ENCODE measurements at places on chromosomes 11 and 22.

GRCh38 chr11:57675176-57675941 lies 7.4 kb downstream of the ZDHHC5 start:
- DNase-seq, result no peak

GRCh38 chr11:34836958-34837856 lies 79.0 kb downstream of the APIP start:
- no peak for DNase-seq

DNA sequence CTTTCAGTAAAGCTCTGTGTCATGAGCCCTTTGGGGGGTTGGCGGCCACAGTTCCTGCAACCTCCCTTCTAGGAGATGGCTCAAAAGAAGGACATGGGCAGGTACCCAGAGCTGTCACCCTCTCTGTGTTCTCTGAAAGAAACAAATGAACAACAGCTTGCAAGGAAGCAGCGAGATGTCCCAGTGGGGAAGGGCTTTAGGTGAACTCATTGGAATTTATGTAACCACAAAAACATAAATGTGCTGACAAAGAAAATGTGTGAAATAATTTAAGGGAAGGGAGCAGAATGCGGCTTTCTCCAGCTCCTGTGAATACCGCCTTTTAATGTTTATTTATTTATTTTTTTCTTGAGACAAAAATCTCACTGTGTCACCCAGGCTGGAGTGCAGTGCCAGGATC lies 3.3 kb downstream of the PARVG start:
- no peak for DNase-seq

DNA sequence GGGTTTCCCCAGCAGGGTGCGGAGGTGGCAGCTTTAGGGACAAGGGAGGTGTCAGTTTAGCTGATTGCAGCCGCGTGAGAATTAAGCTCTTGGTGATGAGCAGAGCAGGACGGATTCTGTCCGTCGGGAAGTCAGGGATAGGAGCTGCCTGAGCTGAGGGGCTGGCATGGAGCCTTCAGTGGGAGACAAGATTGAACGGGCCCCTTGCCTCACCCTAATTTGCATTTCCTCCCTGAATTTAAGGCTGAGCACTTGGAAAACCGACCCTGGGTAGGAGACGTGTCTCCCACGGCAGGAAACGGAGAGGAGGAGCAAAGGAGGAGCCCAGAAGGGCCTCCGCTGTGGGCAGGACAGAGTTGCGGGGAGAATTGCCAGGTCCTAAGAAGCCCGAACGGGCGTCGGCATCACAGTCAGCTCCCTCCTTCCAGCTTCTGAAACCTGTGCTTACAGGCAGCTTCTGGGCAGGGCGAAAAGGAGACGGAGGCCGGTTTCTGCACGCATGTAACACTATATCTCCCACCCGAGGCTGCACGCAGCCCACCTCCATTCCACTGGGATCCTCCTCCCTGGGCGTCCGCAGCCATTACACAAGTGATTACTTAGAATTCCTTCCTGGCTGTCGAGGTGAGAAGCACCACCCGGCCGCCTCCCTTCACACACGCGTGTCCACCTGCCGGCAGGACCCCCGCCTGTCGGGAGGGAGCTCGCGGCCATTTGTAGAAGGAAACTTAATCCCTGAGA lies 345.8 kb downstream of the BRD1 start:
- no peak for DNase-seq

GRCh38 chr11:26937386-26937785 lies 56.5 kb upstream of the FIBIN start:
- no peak for DNase-seq

DNA sequence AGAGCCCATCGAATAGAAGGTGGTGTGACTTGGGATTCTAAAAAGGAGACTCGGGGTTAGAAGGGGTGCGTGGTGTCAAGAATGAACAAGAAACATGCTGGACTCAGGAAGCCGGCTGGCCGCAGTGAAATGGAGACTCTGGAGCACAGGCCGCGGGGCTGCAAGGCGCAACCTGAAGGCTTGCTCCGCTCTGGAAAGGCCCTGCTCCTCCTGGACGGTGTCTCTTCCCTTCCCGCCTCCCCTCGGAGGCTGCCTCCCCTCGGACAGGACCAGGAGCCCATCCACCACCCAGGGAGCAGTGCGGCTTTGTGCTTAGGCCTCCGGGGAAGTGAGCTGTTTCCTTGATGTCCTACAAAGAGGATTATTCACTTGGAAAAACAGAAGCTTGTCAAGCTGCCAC lies 170.1 kb downstream of the OPCML start:
- no peak for DNase-seq

DNA sequence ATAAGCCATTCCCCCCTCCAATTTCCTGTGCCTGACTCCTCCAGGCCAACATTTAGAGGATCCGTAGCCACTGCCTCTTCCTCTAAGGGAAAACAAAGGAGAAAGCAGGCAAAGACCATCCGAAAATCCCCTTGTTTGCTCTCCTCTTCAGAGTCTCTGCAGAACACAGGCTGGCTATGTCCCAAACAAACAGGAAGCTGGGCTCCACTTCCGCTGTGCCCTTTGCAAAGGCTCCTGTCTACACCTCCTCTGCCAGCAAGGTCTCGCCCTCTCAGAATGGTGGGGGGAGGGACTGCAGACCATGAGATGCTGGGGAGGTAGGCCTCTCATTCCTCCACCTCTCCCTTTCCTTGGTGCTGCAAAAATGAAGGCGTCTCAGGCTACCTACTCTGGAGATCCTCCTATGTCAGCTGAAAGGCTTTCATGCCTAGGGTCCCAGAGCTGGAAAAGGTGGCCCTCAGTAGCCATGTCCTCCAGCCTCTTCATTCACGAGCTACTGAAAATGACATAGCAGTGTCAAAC lies 596.2 kb downstream of the BUD13 start:
- no peak for DNase-seq

- no peak for DNase-seq
These were observed 27.1 kb downstream of the SDHD start for GRCh38 chr11:112113539-112114457.

DNA sequence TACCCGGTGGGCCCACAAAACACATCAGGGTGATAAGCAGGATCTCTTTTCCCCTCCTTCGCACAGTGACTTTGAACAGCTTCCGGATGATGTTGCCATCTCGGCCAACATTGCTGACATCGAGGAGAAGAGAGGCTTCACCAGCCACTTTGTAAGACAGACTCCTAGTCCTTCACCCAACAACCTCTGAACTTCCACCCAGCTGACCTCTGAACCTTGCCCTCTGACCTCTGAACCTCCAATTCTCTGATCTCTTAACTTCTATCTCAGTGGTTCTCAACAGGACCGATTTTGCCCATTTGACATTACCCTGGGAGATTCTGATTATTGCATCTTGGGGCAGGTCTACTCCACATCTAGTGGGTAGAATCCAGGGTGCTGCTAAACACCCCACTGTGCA lies 3.2 kb downstream of the NCF4 start:
- no peak for DNase-seq

DNA sequence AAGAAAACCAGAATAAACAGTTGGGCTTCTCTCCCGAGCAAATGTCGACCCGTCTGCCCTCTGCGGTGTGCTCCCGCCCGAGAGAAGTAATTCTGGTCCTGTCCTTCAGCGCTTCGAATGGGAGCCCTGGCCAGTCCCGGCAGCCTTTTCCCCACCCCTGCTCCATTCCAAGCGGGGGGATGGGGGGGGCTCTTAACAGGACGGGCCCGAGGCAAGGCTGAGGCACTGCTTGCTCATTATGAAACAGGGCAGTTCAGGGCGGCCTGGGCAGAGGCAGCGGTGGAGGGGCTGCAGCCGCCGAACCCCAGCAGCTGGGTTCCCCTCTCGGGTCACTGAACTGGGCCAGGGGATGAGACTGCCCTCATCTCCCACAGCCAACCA lies 9.1 kb downstream of the BACE1-AS start:
- peak; percentile 32 for DNase-seq

DNA sequence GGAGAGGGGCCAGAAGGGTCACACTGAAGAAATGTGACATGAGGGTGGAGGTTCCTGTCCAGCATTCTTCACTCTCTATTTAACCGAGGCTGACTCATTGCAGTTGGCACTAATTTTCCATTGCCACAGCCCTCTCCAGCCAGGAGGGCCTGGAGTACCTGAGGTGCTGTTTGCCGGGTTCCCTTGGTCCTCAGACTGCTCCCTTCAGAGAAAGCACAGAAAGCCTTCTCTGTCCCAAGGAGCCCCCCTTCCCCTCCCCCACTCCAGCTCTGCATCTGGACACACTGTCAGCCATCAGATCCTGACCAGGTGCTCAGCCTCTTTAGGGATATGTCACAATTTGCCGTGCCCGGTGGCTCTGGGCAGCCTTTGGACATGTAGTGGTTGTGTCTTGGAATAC lies 3.2 kb upstream of the C11orf91 start:
- no peak for DNase-seq

GRCh38 chr11:128424271-128424711 lies 163.1 kb downstream of the ETS1 start:
- no peak for DNase-seq

DNA sequence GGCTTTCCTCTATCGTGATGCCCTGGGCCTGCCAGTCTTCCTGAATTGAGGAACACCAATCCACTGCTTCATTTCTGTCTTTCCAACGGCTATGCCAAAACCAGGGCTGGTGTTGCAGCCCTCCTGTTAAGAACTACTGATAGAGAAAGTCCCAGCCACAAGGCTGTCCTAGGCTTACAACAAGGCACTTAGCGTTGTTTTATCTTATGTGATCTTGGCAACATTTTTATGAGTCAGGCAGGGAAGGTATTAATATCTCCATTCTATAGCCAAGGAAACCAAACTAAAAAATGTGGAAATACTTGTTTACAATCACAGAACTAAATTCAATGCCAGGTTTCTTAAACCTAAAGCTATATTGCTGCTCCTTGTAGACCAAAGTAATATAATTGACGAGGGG lies 89.9 kb upstream of the AMOTL1 start:
- no peak for DNase-seq

GRCh38 chr11:44005063-44005701 lies 42.6 kb upstream of the ACCSL start:
- DNase-seq, result no peak

- no peak for DNase-seq
These were observed 15.7 kb downstream of the TRMU start for GRCh38 chr22:46351131-46351735.

GRCh38 chr11:113457784-113458183 lies 17.4 kb downstream of the DRD2 start:
- DNase-seq, result no peak

DNA sequence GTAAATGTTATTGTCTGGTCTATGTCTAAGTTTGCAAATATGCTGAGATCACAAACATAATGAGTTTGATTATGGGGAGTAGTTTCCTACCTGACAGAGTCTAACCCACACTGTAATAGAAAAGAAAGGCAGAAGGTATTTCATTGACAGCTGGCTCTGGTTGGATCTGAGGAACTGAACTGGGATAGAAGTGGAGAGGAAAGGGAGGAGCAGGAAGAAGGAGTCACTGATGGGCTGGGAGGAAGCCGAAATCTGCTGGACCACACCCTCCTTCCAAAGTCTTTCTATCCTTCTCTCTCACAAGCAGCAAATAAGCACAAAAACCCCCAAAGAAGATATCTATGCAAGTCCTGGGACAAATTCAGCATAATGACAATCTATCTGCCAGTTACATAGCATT lies 11.7 kb downstream of the BLID start:
- no peak for DNase-seq

GRCh38 chr22:47587361-47587760 lies 824.9 kb downstream of the TBC1D22A start:
- DNase-seq, result no peak

- no peak for DNase-seq
These were observed 128.8 kb downstream of the ST3GAL4 start for GRCh38 chr11:126484266-126484665.

GRCh38 chr22:21632237-21632895 lies at the start of gene CCDC116:
TSS of gene CCDC116 (plus strand) at chr22:21632760. CDS start at chr22:21633182, 422 bp downstream.
- DNase-seq, result no peak

- no peak for DNase-seq
These were observed 61.4 kb upstream of the ASPHD2 start for GRCh38 chr22:26367402-26368245.
